ENCODE measurements at places on chromosomes 6 and 20. TPM values are rescaled to one million over a fixed set of nuclear protein-coding genes. Genes with fewer than 3 reads are reported as not detected.

GRCh38 chr20:63926298-63926697, 29.9 kb downstream of the UCKL1 start:
- DNase-seq, result no peak
- H3K4me3 ChIP-seq, result no peak overlapping the region
- H3K4me1 ChIP-seq, result no peaks in the 10 kb centered on the region
- H3K27ac ChIP-seq, result no peak overlapping the region

DNA sequence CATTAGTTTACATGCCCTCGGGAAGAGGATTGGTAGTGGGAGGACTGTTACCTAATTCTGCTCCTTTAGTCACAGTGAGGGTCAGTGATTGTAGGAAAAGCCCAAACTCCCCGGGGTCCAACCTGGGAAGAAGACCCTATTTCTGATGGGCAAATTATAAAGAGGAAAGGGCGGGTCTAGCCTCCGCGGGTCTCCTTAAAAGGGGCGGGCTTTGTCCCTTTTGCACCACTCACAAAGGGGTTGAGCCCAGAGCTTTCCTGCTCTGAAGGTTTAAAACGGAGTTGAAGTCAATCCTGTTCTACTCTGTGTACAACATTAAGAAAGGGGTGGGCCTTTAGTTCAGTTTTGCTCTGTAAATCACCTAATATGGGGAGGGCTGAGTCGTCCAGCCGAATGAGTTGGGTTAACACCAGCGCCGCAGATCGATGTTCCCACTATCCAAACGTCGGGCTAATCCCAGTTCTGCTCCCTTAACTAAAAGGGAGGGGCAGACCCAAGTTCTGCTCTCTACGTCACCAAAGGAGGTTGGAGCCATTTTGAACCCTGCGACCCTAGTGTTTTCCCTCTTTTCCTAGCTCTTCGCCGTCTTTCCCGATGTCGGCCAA, 920 bp upstream of the RNF5 start:
- H3K4me3 ChIP-seq, result peak overlapping the region; percentile 9
- no peak for DNase-seq
- no peaks in the 10 kb centered on the region for H3K27me3 ChIP-seq
- H3K36me3 ChIP-seq, result no peaks in the 10 kb centered on the region

DNA sequence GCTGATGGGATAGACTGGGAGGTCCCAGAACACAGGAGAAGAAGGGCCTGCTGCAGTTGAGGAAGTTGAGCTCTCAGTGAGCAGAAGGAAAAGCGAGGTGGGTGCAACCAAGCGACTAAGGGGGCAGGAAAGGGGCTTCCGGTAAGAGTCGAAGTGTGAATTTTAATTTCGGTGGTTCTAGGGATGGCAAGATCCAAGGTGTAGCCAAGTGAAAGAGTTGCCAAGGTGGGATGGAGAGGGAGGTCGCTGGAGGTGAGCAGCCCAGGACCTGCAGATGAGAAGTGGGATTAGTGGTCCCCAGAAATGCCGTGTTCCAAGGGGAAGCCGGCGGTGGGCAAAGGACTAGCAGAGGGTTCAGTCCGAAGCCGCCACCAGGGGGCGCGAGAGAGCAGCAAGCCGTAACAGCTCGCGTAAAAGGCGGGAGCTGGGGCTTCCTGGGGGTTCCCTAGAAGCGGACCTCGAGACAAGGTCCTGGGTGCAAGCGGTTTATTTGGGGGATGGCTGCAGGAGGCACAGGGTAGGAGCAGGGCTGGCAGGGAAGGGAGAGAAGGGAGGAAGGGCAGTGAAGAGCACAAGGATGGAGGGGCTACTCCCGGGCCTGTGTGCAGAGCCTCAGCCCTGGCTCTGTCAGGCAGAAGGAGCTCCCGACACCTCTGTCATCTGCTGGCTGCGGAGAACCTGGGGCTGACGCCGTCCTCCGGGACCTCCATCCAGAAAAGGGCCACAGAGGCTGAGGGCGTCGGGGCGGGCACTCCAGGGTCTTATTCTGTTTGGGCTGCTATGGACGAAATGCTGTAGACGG, 103.6 kb downstream of the PAX1 start:
- no peak overlapping the region for H3K4me3 ChIP-seq
- no peaks in the 10 kb centered on the region for H3K36me3 ChIP-seq
- no peaks in the 10 kb centered on the region for H3K27me3 ChIP-seq
- H3K27ac ChIP-seq, result no peak overlapping the region

Gene HS3ST5
- not detected for total RNA-seq

- H3K27ac ChIP-seq, result no peak overlapping the region
- H3K36me3 ChIP-seq, result no peaks in the 10 kb centered on the region
- no peaks in the 10 kb centered on the region for H3K27me3 ChIP-seq
- no peak for DNase-seq
- no peak overlapping the region for H3K4me3 ChIP-seq
- H3K4me1 ChIP-seq, result no peaks in the 10 kb centered on the region
Observed at GRCh38 chr20:49835031-49835430, 22.4 kb downstream of the SLC9A8 start.

GRCh38 chr20:37636212-37636975, 57.4 kb upstream of the CTNNBL1 start:
- DNase-seq, result no peak
- peaks cover 3% of the 10 kb centered on the region for H3K27me3 ChIP-seq
- no peaks in the 10 kb centered on the region for H3K4me1 ChIP-seq
- H3K4me3 ChIP-seq, result no peak overlapping the region

- H3K27ac ChIP-seq, result peak overlapping the region; percentile 92
- no peak overlapping the region for H3K4me3 ChIP-seq
- no peaks in the 10 kb centered on the region for H3K27me3 ChIP-seq
- H3K4me1 ChIP-seq, result peaks cover 11% of the 10 kb centered on the region
- peak; percentile 73 for DNase-seq
Observed at GRCh38 chr6:129331450-129332138, 378.4 kb downstream of the ARHGAP18 start.

DNA sequence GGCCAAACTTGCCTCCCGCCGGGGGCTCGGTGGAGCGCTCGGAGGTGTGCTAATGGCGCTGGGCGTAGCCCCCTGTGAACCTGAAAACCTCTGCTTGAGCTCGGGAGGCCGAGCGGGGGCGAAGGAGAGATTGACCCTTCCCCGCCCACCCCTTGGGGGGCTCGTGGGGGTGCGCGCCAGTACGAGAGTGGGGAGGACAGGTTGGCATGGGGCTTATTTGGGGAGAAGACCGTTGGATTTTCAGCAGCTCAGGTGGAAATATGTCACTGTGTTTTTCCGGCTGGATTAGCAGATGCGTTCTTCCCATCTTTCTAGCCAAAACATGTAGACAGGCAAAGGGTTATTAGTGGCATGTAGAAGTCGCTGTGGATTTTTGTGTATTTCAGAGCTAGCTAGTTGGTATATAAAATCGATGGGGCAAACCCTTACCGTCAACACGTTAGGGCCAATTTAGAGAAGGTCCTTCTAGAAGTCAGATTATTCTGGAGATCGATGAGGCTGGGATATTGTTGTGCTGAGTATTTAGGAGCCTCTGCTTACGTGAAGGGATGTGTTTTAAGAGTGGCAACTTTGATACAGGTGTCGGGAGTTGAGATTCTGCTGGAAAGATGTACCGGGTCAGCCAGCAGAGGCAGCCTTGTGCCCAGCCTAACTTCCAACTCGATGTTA, 525 bp downstream of the NCOA7 start:
- H3K4me3 ChIP-seq, result peak overlapping the region; percentile 87
- no peaks in the 10 kb centered on the region for H3K36me3 ChIP-seq
- peak; percentile 86 for DNase-seq
- peak overlapping the region; percentile 81 for H3K27ac ChIP-seq
- peaks cover 43% of the 10 kb centered on the region for H3K4me1 ChIP-seq

- peaks cover 6% of the 10 kb centered on the region for H3K27me3 ChIP-seq
- H3K36me3 ChIP-seq, result no peaks in the 10 kb centered on the region
- no peak overlapping the region for H3K27ac ChIP-seq
- no peak for DNase-seq
Observed at GRCh38 chr6:170284866-170285469, 5.9 kb downstream of the DLL1 start.

Gene PRDM13
- total RNA-seq, result not detected

Gene MYB
- total RNA-seq, result 0.53 TPM

DNA sequence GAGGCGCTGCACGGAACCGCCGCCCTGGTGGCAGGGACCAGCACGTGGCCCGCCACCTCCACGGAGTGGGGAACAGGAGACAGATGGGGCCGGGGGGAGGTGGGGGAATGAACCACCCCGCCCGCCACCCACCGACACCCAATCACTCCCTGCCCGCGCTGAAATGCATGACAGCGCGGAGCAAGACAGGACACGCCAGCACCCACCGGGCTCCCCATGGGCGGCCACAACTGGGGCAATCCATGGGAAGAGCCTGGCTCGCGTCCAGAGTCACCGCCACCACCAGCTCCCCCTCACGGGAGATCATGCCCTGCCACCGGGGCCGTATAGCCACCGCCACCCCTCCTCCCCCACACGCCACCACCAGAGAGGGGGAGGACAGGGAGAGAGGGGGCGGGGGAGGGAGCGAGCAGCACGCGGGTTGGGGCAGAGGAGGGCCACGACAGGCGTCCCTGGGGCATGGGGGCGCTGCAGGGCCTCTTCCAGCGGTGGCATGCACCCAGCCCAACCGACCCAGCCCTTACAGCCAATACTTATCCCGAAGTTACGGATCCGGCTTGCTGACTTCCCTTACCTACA, 744.3 kb upstream of the DEFB115 start:
- DNase-seq, result no peak
- H3K27me3 ChIP-seq, result no peaks in the 10 kb centered on the region
- no peak overlapping the region for H3K27ac ChIP-seq
- no peak overlapping the region for H3K4me3 ChIP-seq
- no peaks in the 10 kb centered on the region for H3K4me1 ChIP-seq

Gene SLC22A1
- total RNA-seq, result not detected

- H3K4me1 ChIP-seq, result peaks cover 14% of the 10 kb centered on the region
- no peaks in the 10 kb centered on the region for H3K27me3 ChIP-seq
- H3K27ac ChIP-seq, result no peak overlapping the region
Observed at GRCh38 chr6:144216668-144217218, 66.4 kb downstream of the STX11 start.

- H3K27ac ChIP-seq, result no peak overlapping the region
- H3K4me1 ChIP-seq, result peaks cover 26% of the 10 kb centered on the region
- no peaks in the 10 kb centered on the region for H3K27me3 ChIP-seq
- DNase-seq, result no peak
- H3K4me3 ChIP-seq, result no peak overlapping the region
Observed at GRCh38 chr6:32963866-32964265, 4.5 kb upstream of the BRD2 start.

DNA sequence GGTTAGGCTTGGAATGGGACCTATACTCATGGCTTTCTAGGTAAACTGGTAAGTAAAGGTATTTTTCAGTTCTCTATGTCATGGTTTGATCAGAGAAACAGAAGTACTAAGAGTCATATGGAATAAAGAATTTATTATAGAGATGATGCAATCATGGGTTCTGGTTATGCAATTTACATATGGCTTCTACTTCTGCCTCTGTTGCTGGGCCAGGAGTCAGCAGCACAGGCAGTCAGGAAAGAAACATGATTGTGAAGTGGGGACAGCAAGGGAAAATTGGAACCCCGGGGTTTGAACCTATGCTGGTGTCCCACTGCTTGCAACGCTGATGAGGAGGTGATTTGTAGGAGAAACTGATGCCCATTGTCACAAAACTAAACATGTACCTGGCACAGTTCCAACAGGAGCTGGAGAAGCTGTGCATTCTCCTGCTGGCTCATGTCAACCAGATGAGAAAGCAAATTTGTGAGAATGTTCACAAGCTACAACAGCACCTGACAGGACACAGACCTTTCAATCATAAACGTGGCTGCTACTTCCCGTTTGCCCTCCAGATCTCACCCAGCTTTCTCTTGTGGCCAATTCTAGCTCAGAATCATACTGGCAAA, 887.1 kb downstream of the TFAP2A start:
- H3K4me3 ChIP-seq, result no peak overlapping the region
- no peaks in the 10 kb centered on the region for H3K27me3 ChIP-seq
- H3K27ac ChIP-seq, result no peak overlapping the region
- no peaks in the 10 kb centered on the region for H3K36me3 ChIP-seq

DNA sequence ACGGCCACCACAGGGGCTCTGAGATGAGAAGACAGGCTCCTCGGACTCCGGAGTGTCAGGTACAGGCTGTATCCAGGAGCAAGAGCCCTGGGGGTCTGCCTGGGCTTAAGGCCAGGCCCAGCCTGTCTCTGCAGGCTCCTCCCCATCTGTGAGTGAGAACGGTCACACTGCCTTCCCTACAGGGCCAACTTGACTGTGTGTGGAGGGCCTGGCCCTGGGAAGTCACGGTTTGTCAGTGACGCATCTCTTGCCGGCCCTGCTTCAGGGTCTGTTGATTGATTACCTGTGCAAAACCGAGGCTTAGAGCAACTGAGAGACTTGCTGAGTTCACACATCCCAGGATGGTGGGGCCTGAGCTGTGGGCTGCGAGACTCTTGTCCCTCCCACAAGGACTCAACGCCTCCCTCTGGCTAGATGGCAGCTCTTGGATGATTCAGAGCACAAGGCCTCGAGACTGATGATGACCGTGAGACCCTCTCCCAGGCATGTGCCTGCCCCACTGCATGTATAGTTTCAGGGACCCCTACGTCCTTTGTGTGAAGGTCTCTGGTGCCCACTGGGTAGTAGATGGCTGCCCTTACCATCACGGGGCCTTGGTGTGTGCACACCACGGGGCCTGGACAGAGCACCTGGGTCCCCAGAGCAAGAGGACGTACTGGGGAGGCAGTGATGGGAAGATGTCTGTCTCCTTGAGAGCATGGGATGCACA, 5.9 kb downstream of the RBM38 start:
- no peaks in the 10 kb centered on the region for H3K27me3 ChIP-seq
- peaks cover 12% of the 10 kb centered on the region for H3K4me1 ChIP-seq
- peaks cover 5% of the 10 kb centered on the region for H3K36me3 ChIP-seq
- no peak overlapping the region for H3K27ac ChIP-seq

DNA sequence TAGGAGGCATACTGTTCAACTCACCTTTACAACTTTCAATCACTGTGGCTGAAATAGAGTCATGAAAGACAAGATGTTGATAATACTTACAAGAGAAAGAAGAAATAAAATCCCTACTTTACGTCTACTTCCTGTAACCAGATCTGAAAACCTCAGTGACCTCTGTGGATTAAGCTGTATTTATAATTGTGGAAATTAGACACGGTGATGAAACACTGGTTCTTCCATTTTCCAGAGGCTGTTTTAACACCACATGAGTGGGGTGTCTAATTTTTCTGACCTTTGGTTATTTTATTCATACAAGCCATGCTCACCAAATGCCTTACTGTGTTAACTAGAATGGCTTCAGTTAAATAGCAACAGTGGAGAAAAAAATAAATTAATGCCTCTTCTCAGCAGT, 58.5 kb upstream of the HIVEP1 start:
- H3K36me3 ChIP-seq, result no peaks in the 10 kb centered on the region
- no peaks in the 10 kb centered on the region for H3K27me3 ChIP-seq
- no peak overlapping the region for H3K4me3 ChIP-seq
- no peak overlapping the region for H3K27ac ChIP-seq

Gene MATN4
- total RNA-seq, result not detected

- no peak for DNase-seq
- peaks cover under 1% of the 10 kb centered on the region for H3K4me1 ChIP-seq
- no peak overlapping the region for H3K4me3 ChIP-seq
- H3K27me3 ChIP-seq, result no peaks in the 10 kb centered on the region
- no peak overlapping the region for H3K27ac ChIP-seq
Observed at GRCh38 chr6:139602577-139602976, 228.1 kb upstream of the CITED2 start.

GRCh38 chr6:132404736-132405135, 3.5 kb upstream of the MOXD1 start:
- peaks cover 46% of the 10 kb centered on the region for H3K27me3 ChIP-seq
- DNase-seq, result no peak
- no peaks in the 10 kb centered on the region for H3K36me3 ChIP-seq
- no peak overlapping the region for H3K4me3 ChIP-seq
- H3K4me1 ChIP-seq, result peaks cover 9% of the 10 kb centered on the region
- H3K27ac ChIP-seq, result no peak overlapping the region

Gene GNAS-AS1
- 0.58 TPM for total RNA-seq

Data from endothelial cell of umbilical vein (primary cell).